ENCODE measurements at places on chromosomes 6 and 20. TPM values are rescaled to one million over a fixed set of nuclear protein-coding genes. Genes with fewer than 3 reads are reported as not detected.

MACROD2 gene
- total RNA-seq: 21.1 TPM

DNA sequence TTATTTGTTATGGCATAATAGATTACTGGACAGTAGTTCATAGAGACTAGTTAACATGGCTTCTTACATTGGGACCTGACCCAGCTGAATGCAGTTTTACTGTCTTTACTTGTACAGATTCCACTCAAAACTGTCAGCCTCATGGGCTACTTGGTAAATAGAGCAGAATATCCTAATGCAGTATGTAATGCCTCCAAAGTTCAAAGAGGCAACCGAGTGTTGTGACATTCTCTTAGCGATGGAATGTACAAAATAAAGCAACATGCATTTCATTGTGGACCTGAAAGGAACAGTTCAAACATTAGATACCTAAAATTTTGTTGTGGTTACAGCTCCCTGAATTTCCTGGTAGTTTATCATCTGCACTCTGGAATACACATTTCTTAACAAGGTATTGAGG is 29.1 kb upstream of the RGS17 start:
- H3K27ac ChIP-seq: no peak overlapping the region
- no peak for DNase-seq

DNA sequence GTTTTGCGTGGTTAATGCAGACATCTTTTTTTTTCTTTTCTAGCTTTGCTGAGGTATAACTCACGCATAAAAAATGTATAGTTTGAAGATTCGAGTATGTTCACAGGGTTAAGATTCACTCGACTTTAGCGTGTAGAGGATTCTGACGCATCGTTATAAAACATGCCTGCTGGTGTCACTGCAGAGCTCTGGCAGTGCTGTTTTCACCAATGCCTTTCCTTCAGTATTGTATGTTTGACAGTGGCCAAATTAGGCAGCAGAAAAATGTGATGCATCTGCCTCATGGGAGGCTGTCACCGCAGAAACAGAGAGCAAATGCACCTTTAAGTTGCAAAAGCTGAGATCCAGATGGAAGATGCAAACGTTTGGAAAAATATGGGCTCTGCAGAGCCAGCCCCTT is 18.0 kb upstream of the SIRPB2 start:
- no peaks in the 10 kb centered on the region for H3K27me3 ChIP-seq
- H3K27ac ChIP-seq: no peak overlapping the region
- H3K4me3 ChIP-seq: no peak overlapping the region
- H3K4me1 ChIP-seq: no peaks in the 10 kb centered on the region
- no peaks in the 10 kb centered on the region for H3K36me3 ChIP-seq
- DNase-seq: peak; percentile 8

GRCh38 chr20:45085289-45085688 is 15.6 kb downstream of the KCNS1 start:
- H3K27me3 ChIP-seq: no peaks in the 10 kb centered on the region
- DNase-seq: no peak
- peaks cover 3% of the 10 kb centered on the region for H3K4me1 ChIP-seq
- H3K27ac ChIP-seq: no peak overlapping the region
- no peaks in the 10 kb centered on the region for H3K36me3 ChIP-seq

DNA sequence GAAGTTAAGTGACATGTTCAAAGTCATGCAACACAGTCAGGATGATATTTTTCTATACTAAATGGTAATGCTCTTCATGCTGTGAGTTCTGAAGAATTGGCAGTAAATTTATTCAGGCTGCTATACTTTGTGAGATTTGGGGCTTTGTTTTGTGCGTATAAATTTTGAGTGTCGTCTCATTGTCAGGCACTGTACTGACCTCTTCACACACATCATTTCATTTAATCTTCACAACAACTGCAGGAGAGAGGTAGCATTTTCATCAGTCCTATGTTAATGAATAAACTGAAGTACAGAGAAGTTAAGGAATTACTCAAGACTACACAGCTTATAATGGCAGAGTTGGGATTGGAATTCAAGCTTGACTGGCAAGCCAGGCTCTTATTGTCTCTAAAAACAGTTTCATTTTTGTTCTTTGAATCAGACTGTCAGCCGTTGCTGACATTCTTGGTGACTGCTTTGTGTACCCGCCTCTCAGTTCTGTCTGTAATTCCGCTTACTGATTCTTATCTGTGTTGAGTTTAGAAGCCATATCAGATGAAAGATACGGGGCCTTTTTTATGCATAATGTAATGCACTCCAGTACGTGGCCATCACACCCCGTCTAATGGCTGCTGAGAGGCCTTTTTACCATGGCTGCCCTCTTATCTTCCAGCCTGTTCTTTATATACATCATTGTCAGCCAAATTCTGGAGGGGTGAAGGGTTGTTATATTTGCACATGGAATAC is 274.9 kb downstream of the UTRN start:
- peak; percentile 71 for DNase-seq
- no peak overlapping the region for H3K4me3 ChIP-seq
- peaks cover 12% of the 10 kb centered on the region for H3K36me3 ChIP-seq
- H3K27ac ChIP-seq: no peak overlapping the region
- H3K4me1 ChIP-seq: peaks cover 3% of the 10 kb centered on the region
- H3K27me3 ChIP-seq: no peaks in the 10 kb centered on the region

GRCh38 chr6:119676961-119677360 is 327.4 kb upstream of the MAN1A1 start:
- no peaks in the 10 kb centered on the region for H3K36me3 ChIP-seq
- no peak overlapping the region for H3K27ac ChIP-seq
- H3K27me3 ChIP-seq: no peaks in the 10 kb centered on the region
- H3K4me3 ChIP-seq: no peak overlapping the region
- H3K4me1 ChIP-seq: no peaks in the 10 kb centered on the region

ENPP4 gene
- 30.5 TPM for total RNA-seq

- H3K36me3 ChIP-seq: no peaks in the 10 kb centered on the region
- H3K4me1 ChIP-seq: no peaks in the 10 kb centered on the region
- H3K27me3 ChIP-seq: no peaks in the 10 kb centered on the region
- no peak for DNase-seq
Observed at GRCh38 chr20:582204-582603, 27.9 kb downstream of the TCF15 start.
